Right ventricle myocardium superior (tissue), 1 donor: ENCODE measurements at places on chromosomes 2 and 18.

DNA sequence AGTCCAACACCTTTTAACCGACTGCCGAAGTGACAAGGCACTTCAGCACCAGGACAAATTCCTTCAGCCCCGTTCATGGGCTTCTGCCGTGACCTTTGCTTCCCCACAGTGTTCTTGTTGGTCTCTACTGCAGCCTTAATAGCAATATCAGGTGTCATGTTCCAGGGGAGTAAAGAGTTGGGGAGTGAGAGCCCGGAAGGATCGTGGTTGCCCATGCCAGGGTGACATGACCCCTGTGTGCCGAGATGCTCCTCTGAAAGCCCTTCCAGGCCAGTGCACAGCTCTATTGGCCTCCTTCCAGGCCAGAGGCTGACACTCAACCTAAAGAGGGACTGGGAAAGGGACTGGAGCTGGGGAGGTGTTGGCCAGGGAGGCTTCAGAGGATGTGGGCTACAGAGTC, 279.2 kb downstream of the CYRIA start:
- peak; percentile 39 for DNase-seq

- no peak for DNase-seq
These were observed 31.0 kb downstream of the CYBRD1 start for GRCh38 chr2:171553236-171553635.

DNA sequence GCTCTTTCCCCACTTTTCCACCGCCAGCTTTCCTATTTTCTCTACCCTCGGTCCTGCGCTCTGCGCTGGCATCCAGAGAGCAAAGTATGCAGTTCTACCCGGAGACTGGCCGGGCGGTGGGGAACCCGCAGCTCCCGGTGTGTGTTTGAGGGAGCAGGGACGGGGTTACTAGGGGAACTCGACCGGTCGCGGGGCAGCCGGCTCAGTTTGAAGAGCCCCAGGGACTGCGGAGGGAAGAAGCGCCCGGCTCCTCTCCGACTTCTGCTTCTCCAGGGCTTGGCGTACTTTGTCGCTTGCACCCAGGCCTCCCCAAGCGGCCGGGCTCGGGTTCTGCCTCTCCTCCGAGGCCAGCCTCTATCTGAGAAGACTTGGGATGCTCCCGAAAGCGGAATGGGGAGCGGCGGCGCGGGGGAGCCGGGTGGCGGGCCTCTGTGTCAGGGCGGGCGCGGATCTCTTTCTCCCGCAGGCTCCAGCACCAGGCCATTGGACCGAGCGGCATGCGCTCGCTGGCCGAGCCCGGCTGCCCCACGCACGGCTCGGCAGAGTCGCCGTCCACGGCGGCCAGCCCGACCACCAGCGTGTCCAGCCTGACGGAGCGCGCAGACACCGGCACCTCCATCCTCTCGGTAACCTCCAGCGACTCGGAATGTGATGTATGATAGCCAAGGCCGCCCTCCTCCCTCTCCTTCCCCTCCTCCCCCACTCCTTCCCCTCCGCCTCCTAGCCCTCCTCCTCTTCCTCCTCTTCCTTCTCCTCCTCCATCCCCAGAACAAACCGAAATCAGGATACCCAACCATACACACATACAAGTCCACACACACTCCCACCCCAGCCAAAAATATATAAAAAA, 2.8 kb downstream of the SIX3 start:
- no peak for DNase-seq

- no peak for DNase-seq
These were observed 526.9 kb upstream of the ID2 start for GRCh38 chr2:8154936-8155335.

DNA sequence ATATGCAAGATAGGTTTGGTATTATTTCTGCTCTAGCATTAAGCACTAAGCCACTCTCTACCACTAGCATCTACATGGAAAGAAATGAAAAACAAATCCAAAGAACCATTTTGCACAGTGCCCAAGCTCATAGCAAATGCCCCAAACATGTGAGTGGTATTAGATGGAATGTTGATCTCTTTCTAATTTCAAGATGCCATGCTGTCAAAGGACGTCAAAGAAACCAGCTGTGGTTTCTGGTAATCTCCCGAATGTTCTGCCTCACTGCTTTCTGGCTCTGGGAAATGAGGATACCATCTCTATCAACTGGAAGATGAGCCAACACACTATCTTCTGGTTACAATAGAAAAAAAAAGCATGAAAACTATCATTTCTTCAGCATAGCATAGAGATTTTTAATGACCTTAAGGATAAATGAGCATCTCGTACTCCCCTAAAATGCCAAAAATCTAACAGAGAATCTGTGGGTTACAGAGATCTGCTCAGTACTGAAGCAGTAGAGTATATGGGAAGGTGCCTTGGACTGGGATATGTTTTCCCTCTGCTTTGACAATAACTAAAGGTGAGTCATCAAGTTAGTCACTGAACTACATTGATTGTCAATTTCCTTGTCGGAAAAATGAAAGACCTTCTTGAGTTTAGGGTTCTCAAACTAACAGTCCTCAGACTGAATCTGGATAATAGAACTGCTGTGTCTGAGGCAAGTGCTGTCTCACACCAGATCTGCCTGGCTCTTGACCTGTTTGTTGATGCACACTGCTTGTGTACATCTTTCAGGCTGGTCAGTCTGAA, 244.8 kb upstream of the NCKAP5 start:
- no peak for DNase-seq

- no peak for DNase-seq
These were observed 2.7 kb downstream of the BIN1 start for GRCh38 chr2:127104166-127104660.

GRCh38 chr2:180655842-180656454, 324.5 kb upstream of the UBE2E3 start:
- no peak for DNase-seq

DNA sequence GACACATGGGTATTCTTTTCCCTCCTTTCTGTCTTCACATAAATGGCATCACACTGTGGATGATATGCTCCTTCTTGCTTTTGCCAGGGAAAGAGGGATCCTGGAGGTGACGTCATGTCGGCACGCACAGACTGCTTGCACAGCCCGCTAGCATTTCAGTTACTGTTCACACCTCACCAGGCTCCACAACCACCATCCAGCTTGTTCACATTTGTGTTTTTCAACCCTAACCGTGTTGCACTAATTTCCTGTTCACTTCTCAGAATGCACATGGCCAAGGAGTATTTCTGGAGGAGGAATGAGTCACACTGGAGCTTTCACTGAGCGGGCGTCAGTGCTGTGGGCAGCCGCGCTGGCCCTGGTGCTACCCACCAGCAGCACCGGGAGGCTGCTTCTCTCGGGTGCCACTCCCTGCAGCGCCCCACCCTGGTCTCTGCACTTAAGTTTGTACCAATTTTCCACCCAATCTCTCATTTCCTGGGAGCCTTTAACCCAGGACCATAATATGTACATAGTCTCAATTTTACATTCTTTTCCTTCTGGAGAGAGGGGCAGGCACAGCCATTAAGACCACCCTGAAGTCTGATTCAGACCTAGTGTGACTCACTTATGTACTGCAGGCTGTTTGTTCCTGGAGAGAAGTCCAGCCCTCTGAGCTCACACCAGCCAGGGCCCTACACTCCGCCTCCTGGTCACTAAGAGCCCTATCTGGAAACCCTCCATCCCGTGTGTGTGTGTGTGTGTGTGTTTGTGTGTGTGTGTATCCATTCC, 65.1 kb downstream of the MBP start:
- peak; percentile 79 for DNase-seq

DNA sequence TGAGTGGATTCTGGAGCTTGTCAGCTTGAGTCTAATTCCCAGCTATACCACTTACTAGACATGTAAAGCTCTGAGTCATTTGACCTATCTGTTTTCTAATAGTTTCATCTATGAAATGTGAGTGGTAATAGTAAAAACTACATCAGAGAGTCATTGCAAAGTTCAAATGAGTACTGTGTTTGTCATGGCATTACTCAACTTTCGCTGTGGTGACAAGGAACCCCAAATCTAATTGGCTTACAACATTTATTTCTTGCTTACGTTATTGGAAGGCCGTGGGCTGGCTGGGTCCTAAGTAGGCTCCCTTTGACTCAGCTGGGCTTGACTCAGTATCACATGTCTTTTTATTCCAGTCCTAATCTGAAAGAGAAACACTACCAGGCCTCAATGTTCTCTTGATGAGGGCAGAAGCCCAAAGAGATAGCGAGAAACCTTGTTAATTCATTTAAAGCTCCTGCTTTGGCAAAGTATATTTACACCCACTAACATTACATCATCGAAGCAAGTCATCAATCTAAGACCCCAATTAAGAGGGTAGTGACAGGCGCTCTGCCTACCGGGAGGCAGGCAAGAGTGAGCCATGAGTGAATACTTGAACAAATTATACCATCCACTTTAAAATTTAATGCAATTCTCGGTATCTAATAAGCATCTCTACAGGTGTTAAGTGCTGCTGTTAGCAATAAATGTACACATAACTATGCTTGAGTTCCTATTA, 431.8 kb upstream of the SPHKAP start:
- DNase-seq: no peak
